ENCODE measurements at places on chromosomes 6 and 20.

- peak; percentile 13 for DNase-seq
Measured at GRCh38 chr6:75611702-75612375, 10.2 kb downstream of the SENP6 start.

GRCh38 chr6:79646006-79646405, 14.9 kb downstream of the SH3BGRL2 start:
- DNase-seq: no peak

GRCh38 chr6:53375847-53376246, 27.1 kb upstream of the ELOVL5 start:
- DNase-seq: no peak

GRCh38 chr6:52739134-52739533, 24.1 kb downstream of the GSTA2 start:
- DNase-seq: no peak

DNA sequence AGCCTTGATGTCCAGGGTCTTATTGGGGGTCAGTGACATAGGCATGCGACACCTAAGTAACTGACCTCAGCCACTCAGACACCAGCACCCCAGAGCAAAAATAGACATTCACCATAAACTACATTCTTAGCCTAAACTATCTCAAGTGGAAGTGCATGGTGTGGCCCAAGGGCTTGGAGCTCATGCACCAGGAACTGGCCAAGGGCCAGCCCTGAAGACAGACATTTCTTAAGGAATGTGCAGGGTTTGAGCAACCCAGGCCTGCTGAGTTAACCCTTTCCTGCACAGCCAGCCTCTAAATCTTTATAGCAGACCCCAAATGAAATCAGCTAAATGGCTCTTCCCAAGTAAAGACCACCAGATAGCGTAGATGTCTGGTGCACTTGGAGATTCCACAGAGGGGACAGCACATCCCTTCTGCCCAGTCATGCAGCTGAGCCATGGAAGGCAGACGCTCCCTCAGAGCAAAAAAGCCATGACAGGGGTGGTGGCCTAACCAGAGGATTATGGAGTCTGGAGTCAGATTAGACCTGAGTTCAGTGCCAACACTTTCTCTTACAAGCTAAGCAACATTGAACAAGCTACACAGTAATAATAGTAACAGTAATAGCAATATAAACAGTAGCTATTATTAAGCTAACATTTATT, 222.6 kb downstream of the ZMYND8 start:
- no peak for DNase-seq

GRCh38 chr6:134165561-134166201, 113.3 kb upstream of the SLC2A12 start:
- no peak for DNase-seq

DNA sequence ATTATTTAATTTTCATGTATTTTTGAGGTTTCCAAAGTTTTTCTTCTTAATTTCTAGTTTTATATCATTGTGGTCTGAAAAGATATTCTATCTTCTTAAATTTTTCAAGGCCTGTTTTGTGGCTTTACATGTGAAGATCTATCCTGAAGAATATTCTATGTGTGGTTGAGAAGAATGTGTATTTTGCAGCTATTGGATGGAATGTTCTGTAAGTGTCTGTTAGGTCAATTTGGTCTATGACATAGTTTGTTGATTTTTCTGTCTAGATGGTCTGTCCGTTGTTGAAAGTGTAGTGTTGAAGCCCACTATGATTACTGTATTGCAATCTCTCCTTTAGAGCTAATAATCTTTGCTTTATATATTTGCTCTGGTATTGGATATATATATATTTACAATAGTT, 125.7 kb downstream of the CRYBG1 start:
- no peak for DNase-seq

- DNase-seq: no peak
Measured at GRCh38 chr20:602111-602970, 7.8 kb downstream of the TCF15 start.

GRCh38 chr6:6994796-6995195, 113.0 kb upstream of the RREB1 start:
- DNase-seq: no peak

- no peak for DNase-seq
Measured at GRCh38 chr6:133410638-133411435, 169.7 kb downstream of the EYA4 start.

DNA sequence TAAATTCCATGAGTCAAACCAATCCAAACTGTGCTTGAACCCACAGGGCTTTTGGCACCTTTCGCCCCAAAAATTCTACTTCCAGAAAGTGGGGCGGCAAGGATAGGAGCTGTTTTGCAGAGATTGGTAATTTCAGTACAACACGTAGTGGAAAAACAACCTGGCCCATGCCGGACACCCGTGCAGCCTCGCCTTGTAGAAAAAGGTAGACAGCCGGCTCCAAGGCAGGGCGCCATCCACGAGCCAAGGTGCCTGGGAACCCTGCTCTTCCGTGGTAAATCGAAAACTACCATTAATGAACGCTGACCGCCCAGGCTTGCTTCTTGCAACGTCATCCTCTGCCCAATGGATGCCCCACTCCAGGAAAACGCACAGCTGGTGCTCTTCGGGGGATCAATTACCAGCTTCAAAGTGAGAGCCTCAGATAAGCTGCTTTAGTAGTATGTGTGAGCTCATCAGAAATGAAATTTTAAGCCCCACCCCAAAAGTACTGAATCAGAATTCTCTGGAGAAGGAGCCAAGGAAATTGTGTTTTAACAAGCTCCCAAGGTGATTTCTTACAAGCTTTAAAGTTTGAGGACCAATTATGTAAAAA, 1.8 kb downstream of the OOEP start:
- no peak for DNase-seq

DNA sequence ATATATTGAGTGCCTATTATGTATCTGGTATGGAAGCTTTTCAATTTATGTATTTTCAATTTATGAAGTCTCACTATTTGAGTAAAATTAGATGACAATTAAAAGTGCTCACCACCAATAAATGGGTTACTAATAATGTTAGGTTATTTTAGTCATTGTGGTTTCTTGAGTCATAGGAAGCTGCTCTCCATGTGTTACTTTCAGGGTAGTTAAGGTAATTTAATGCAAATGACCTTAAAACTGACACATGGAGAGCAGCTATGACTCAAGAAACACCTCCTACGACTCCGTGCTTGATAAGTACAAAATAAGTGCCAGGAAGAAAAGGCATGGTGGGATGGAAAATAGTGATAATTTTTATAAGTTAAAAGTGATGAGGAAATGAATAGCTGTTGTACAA, 16.5 kb upstream of the TINAG start:
- no peak for DNase-seq

Data from stimulated activated CD4-positive, alpha-beta T cell treated with anti-CD3 and anti-CD28 coated beads, TNF-alpha, amount 100 ng/mL, for 24 hours (primary cell).